C1 segment of cervical spinal cord (tissue), 14 donors: ENCODE measurements at places on chromosomes 3 and 15.

GRCh38 chr3:98728672-98729071 lies 34.5 kb upstream of the ST3GAL6 start:
- DNase-seq = no peak

GRCh38 chr3:40476478-40477470 lies at the start of gene ZNF619:
TSS of gene ZNF619 (plus strand) at chr3:40477122. CDS start at chr3:40477980, 858 bp downstream.
- DNase-seq = peak; percentile 74

DNA sequence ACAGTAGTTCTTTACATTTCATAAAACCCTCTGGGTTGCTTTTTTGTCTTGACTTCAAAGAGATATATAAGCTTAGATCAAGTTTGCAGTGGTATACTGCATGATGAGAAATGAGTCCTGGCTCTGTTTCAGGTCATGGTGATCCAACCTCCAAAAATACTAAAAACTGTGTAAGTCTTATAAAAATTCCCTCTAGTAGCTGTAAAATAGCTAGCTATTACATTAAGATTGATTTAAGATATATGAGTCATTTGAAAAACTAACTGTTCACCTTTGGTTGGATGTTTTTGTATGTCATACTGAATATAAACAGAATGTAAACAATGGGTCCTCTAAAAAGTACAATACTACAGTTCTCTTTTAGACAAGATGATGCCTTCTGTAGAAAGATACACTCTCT lies 879.2 kb downstream of the ROBO1 start:
- DNase-seq = no peak

GRCh38 chr3:172137287-172138192 lies 98.2 kb downstream of the FNDC3B start:
- DNase-seq = no peak

GRCh38 chr15:75654201-75654907 lies 6.6 kb downstream of the SNX33 start:
- no peak for DNase-seq

GRCh38 chr3:99084826-99085225 lies 183.3 kb upstream of the DCBLD2 start:
- no peak for DNase-seq

- DNase-seq = no peak
These were observed 1.2 kb upstream of the LCTL start for GRCh38 chr15:66566963-66567531.

DNA sequence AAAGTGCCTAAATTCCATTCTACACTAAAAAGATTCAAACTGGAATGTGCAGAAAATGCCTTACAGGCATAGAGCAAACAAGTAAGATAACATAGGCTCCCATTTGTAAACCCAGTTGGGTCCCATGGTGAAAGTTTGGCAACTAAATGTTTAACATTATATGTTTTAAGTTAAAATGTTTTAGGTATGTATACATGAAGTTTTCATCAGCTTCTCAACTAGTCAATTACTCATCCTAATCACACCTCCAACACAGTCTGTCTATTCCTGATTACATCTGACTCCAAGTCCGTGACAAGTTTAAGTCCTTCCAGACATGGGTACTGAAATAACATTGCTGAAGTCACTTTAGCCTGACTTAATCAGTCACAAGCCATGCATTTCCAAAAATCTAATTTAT lies 25.0 kb downstream of the MYLK start:
- DNase-seq = no peak

DNA sequence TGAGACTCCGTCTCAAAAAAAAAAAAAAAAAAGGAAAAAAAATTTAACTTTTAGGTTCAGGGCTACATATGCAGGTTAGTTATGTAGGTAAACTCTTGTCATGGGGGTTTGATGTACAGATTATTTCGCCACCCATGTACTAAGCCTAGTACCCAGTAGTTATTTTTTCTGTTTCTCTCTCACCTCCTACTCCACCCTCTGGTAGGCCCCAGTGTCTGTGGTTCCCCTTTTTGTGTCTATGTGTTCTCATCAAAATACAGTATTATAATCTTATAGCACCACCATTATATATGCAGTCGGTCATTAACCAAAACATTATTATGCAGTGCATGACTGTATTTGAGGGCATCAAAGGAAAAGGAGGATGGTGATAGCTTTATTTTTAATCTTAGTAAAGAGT lies 47.3 kb downstream of the CHP1 start:
- no peak for DNase-seq
